HuH-7.5 (cell line): ENCODE measurements at places on chromosomes 7 and 10.

DNA sequence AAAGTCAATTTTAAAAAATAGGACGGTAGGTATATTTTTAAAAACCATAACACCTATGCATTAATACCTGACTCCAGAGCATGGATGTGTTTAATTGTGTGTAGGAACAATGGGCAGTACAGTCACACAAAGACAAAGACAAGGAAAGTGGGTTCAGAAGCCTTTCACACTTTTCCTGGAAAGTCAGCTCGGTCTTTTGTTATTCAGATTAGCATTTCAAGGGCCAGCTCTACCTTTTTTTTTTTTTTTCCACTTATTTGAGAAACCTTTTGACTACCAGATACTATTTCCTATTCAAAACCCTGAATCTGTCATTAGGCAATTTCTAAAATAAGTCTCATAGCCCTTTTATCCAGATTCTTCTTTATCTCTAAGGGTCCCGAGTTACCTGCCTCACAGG, 401.9 kb downstream of the PARD3 start:
- DNase-seq, result no peak

DNA sequence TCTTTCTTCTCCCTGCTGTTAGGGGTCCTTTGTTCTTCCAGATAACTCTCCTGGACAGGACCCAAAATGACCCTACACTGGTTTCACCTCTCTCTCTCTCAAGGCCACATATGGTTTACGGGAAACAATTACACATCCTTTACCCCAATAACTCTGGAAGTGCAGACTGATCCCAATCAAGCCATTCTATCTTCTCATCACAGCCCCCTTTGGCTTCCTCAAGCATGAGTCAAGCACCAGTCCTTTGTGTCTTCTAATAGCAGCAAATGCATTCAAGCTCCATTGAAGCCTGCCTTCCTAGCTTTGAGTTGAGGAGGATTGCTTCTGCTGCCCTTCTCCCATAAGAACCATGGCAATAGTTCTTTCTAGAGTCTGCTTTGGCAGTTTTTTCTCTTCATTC, 20.2 kb downstream of the C10orf67 start:
- no peak for DNase-seq

DNA sequence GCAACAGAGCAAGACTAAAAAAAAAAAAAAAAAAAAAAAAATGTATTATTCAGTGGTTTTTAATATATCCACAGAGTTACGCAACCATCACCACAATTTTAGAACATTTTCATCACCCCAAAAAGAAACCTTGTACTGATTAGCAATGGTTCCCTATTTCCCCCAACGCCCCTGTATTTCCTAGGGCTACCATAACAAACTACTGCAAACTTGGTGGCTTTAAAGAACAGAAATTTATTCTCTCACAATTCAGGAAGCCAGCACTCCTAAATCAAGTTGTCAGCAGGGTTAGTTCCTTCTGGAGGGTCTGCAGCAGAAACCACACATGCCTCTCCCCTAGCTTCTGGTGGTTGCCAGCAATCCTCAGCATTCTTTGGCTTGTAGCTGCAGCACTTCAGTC, 5.9 kb upstream of the NUP42 start:
- DNase-seq, result no peak

DNA sequence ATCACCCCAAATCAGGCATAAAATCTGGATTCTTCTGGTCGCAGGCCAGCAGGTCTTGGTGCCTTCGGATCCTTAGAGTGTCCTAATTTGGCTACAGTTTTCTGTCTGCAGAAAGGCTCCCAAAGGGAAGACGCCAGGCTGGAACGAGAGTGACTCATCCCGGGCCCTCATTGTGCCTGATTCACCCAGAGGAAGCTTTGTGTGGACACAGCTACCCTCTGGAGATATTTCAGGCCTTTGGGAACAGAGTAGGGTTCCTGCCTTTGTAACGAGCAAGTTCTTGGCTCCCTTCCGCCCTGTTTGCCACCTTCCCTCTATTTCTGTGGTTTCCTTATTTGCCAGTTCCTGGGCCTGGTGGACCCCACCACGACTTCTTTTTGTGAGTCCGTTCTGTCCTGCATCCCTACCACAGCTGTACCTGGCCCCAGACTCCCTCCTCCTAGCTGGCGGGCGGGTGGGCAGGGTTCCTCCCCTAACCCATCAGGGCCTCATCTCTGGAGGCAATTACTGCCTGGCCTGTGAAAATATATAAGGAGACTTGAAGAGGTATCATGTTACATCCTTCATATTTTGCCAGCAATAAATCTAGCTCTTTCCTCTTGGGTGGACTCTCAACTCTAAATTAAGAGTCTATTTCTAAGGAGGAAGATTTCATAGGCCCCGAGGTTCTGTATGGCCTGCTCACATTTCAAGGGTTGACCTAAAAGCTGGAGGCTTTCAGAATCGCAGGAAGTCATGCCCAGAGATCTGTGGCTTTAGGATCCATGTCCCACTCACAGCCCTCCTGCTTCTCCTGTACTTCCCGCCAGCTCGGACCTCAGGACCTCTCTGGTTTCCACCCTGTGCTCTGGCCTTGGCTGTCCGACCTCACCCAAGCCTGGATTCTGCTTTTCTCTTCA, 219.2 kb upstream of the ZNF32 start:
- no peak for DNase-seq

GRCh38 chr7:91553410-91553895, 289.2 kb downstream of the FZD1 start:
- DNase-seq, result no peak

DNA sequence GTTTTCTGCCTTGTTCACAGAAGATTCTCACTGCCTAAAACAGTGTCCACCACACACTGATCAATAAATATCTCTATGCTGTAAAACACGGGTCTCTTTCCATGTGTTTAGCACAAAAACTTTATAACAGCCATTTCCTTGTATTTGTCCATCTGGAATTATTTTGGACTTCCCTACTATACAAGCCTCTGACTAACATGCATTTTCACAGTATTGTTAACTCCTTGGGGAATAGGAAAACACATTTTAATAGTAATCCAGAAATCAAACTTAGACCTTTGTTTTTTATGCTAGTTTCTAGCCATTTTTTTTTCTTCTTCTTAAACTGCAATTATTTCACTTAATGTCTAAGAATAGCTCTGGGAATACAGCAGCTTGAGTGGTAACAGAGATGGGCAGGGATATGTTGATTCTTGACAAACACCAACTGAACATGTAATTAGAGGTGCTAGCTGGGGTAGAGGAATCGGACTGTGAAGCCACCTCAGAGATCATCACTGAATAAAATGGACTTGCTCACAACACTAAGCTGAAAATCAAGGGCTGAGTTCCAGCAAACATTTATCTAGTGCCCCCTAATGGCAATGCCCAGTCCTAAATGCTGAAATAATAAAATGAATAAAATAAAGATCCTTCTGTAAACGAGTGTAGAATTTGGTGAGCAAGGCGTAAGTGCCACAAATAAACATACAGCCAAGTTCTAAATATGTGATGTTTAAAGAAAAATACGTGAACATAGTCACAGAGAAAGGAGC, 593.1 kb downstream of the SORCS1 start:
- no peak for DNase-seq

DNA sequence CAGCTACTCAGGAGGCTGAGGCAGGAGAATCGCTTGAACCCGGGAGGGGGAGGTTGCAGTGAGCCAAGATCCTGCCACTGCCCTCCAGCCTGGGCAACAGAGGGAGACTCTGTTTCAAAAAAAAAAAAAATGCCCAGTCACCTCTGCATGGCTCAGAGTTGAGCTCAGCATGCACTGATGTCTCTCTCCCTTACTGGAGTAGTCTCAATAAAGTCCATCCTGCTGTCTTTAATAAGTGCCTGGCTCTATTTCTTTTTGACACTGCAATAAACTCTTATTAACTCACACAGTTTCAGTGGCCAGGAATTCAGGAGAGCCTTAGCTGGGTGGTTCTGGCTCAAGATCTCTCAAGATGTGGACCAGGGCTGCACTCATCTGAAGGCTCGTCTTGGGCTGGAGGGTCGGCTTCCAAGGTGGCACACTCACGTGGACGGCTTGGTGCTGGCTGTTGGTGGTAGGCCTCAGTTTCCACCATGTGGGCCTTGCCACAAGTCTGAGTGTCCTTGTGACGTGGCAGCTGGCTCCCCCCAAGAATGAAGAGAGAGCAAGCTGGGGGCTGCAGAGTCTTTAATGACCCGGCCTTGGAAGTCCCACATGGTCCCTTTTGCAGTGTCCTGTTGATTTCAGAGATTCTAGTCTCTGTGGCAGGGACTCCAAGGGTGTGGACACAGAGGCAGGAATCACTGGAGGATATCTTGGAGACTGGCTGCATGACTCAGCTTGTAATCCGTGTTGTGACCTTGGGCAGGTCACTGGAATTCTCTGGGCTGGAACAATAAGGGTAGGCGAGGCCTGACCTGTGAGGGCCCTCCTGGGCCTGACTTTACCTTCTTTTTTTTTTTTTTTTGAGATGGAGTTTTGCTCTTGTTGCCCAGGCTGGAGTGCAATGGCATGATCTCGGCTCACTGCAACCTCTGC, 85.9 kb upstream of the KMT2C start:
- DNase-seq, result peak; percentile 36

DNA sequence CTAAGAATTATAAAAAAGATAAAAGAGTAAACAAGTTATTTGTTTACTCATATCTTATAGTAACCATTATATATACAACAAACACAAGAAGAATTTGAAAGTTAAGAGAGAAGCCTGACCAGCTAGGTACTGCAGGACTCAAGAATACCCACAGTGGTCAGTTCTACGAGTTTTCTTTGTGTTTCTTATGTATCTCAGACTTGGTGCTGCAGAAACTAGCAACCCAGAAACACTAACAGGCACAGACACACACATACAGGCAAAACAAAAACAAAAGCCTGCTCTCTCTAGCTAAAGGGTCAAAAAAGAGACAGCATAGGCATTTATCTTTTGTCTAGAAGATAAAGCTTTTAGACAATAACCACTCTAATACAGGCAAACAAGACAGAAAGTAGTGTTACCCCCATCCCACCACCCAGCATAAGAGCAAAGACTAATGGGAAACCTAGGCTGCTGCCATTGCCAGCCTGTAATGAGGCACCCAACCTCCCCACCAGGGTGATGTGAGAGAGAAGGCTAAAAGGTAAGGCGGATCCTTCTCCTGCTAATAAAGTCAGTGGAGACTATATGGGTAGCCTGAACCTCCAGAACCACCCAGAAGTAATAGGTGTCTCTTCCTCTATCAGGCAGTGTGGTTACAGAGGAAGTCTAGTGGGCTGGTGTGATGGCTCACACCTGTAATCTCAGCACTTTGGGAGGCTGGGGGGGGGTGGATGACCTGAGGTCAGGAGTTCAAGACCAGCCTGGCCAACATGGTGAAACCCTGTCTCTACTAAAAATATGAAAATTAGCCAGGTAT, 113.9 kb downstream of the DNAJC1 start:
- DNase-seq, result no peak

GRCh38 chr7:117097860-117098259, 144.6 kb downstream of the ST7 start:
- no peak for DNase-seq

- peak; percentile 44 for DNase-seq
Observed at GRCh38 chr10:95246582-95247051, 44.2 kb downstream of the PDLIM1 start.

GRCh38 chr10:60281331-60281730, 108.3 kb downstream of the ANK3 start:
- DNase-seq, result no peak

GRCh38 chr7:148962440-148962822, 65.9 kb downstream of the PDIA4 start:
- DNase-seq, result no peak

DNA sequence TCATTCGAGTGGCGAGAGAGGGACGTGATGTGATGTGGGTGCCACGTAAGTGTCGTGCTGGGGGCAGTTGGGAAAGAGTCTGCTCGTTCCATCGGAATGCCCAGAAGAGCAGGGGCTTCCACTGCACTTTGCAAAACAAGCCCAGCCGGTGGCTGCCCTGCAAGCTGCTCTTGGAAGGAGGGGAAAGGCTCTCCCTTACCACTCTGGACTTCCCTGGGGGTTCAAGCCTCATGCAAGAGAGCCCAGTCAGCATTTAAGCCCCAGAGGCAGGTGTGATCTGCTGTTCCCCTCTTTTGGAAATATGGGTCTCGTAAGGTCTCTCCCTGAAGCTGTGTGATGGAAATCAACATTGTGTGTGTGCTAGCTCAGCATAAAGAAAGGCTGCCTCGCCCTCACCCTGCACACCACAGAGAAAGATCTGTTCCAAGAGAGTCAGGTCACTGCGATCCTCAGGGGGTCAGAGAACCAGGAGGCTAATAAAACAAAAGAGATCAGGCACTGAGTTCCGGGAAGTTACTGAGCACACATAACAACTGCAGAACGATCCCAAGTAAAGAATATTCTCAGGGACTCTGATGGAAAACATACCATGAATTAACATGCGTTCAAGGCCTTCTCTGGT, 212.5 kb downstream of the ADAM12 start:
- no peak for DNase-seq

DNA sequence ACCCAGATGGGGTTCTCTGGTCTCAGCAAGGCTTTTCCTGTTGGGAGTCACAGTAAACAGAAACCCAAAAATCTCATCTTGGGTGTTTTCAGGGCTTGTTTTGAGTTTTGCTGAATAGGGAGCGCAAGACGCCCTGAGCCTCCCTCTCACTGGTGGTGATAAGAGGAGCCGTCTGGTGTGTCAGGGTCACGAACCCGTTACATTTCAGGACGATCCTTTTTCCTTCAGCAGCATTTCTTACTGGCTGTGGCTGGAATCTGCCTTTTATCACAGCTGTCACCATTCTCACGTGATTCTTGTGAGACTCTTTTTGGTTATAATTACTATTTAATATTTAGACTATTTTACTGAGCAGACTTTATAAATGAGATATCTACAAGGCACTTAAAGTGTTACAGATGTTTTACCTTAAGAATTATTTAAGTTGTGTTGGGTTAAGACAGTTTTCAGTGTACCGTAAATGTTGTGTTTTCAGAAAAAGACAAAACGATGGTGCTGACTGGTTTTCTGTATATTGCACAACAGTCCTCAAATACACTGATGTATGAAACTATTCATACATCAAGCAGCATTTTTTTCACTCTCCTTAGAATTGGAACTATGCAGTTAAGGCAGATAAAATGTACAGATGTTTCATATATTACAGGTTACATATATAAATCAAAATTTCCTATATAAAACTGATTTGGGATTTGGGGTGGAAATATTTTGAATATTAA, 2.2 kb upstream of the GET4 start:
- no peak for DNase-seq

- DNase-seq, result no peak
Observed at GRCh38 chr7:39942883-39943282, 7.2 kb upstream of the CDK13 start.

DNA sequence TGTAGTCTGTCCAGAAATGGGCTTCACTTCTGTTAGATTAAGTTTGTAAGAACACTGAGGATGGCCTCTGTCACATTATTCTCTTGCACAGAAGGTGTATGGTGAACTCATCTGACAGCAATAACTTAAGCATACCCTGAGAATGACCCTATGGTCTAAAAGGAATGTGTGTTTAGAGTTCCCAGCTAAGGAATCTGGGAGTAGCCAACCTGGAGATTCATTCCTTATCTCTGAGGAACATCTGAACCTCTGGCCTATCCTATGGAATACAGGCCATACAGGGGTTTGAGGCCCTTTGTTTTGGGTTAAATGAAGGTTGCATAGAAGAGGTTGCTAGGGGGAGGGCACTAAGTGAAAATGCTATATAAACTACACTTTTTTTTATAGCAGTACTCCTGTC, 41.4 kb downstream of the LAMB4 start:
- no peak for DNase-seq

- DNase-seq, result no peak
Observed at GRCh38 chr10:3391657-3392056, 219.1 kb upstream of the PITRM1 start.
